Left lobe of liver (tissue), 2 donors: ENCODE measurements at places on chromosomes 16 and 17.

DNA sequence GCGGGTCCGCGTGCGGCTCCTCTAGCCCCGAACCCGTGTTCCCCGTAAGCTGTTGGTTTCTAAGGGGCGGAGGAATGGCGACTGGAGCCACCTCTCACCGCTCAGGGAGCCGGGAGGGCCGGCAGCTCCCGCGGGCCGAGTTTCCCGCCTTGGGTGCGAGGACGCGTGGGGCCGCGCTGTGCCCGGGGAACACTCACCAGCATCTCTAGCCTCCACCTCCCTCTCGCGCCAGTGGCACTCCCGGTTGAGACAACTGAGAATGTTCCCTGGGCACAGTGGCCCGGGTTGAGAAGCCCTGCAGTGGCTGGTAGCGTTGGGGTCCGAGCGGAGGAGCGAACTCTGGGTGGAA lies 560 bp downstream of the TELO2 start:
- no peak for DNase-seq

DNA sequence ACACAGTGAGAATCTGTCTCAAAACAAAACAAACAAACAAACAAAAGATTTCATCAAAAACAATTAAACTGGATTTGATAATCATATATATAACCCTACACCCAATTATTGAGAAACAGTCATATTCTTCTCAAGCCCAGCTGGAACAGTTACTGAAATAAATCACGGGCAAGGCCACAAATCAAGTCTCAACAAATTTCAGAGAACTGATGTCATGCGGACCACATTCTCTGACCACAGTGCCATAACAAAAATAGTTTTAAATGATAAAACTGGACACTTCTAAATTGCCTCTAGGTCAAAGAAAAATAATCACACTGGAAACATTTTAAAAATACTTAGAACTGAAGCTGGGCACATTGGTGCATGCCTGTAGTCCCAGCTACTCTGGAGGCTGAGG lies 15.9 kb upstream of the PIK3R5 start:
- no peak for DNase-seq

DNA sequence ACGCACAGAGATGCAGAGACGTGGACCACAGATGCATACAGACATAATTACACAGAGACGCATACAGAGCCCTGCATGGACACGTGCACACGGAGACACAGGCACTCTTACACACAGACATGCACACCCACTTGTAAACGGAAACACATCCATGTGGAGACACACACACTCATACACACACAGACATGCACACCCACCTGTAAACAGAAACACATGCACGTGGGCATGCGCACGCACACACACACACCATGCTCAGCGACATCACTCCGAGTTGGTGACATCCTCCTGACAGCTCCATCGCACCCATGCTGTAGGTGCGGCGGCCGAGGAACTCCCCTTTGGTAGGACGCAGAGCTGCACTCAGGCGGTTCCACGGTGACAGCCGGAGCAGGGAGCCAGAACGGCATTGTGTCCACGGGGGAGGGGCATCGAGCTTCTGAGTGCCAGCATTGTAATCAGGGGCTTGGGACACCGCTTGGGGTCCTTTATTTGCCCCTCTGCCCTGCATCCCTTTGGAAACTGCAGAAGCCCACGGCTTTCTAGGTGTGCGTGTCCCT lies 233.5 kb downstream of the RBFOX3 start:
- no peak for DNase-seq

DNA sequence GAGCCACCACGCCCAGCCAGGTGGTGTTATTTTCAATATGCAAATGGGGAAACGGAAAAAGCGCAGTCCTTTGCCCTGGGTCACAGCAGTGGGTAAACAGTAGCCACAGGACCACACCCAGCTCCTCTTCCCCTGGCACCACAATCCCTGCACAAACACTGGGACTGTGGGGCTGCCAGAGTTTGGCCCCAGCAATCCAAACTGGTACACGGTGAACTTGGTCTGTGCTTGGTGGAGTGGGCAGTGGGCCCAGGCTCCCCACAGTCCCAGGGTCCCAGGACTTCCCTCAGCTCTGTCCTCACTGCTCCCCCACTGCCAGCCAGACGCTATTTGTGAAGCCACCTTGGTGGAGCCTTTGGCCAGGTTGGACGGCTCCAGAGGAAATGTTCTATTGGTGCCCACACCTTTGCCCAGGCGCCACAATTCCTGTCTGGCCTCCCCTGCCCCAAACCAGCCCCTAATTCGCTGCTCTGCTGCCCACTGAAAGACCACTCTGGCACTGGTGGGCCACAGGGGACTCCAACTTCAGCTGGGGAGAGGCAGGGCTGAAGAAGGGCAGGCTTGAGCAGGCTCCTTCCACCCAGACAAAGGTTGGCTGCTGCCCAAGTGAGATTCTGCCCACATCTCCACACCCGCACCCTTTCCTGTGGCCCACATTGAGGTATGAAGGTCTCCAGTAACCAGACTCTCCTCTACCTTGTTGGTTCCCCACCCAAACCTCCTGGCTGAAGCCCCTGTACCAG lies 2.1 kb downstream of the CHAD start:
- DNase-seq: peak; percentile 90

- DNase-seq: no peak
Measured at GRCh38 chr16:73057291-73058210, 9.6 kb upstream of the ZFHX3 start.

DNA sequence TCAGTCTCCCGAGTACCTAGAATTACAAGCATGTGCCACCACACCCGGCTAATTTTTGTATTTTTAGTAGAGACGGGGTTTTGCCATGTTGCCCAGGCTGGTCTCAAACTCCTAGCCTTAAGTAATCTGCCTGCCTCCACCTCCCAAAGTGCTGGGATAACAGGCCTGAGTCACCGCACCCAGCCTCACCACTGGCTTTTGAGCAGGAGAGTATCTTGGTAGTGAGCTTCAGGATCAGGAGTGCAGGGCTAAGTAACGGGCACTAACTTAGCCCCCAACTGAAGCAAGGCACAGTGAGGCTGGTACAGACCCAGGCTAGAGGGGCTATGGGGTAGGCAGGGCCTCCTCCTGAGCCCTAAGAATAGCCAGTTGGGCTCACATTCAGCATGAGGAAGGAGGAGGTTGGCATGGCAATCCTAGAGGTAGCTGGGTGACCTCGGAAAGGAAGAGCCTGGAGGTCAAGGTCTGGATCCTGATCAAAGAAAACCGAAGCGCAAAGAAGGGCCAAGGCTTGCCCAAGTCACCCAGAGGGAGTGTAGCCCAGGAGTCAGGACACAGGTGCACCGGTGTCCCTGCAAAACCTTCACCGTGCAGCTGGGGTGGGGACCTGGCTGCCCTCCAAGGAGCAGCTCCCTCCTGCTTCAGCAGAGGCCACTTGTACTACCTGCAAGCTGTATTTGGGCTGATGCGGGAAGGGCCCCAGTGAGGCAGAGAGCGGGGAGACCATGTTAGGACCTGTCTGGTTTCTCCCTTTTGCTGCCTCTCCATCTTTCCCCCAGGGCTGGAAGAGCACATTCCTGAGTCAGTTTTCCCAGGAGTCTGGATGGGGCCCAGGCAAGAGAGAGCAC lies 1.3 kb upstream of the ADGRG5 start:
- DNase-seq: peak; percentile 33

DNA sequence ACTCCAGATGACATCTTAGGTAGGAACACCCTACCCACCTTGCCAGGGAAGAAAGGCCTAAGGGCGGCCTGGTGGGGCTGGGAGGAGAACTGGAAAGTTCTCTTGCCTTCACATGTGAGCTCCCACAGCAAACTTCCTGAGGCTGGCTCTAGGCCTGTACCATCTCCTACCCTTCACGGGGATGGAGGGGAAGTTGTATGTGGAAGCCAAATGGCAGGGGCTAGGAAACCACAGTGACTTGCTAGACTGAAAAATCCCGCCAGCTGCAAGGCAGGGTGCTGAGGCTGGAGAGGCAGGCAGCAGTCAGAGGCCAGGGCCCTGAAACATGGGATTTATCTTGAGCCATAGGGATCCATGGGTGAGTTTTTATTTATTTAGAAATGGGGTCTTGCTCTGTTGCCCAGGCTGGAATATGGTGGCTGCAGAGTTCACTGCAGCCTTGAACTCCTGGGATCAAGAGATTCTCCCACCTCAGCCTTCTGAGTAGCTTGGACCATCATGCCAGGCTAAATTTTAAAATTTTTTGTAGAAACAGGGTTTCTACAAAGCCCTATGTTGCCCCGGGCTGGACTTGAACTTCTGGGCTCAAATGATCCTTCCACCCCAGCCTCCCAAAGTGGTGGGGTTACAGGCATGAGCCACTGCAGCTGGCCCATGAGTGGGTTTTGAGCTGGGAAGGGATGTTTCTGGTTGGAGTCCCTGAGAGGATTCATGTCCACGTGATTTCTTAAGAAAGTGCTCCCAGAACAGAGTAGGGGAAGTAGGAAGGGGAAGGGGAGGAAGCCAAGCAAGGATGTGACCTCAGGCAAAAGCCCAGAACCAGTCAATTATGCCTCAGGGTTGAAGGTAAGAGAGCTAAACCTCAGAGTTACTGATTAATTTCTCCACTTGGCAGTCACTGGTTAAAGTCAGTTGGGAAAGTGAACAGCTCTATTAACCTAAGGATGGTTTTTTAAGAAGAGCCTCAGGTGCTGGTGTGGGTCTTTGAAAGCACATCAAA lies 4.0 kb upstream of the KAT8 start:
- DNase-seq: no peak

- no peak for DNase-seq
Measured at GRCh38 chr17:9151091-9151490, 129.8 kb downstream of the NTN1 start.

- DNase-seq: no peak
Measured at GRCh38 chr17:72113751-72114150, 7.1 kb upstream of the SOX9 start.

- no peak for DNase-seq
Measured at GRCh38 chr16:15960124-15960971, 10.9 kb downstream of the ABCC1 start.

- DNase-seq: no peak
Measured at GRCh38 chr16:4172070-4172469, 55.8 kb upstream of the ADCY9 start.

GRCh38 chr16:71754652-71755051 lies 30.2 kb upstream of the PHLPP2 start:
- no peak for DNase-seq

- DNase-seq: no peak
Measured at GRCh38 chr17:10787306-10788045, 16.4 kb downstream of the TMEM238L start.
